ENCODE measurements at places on chromosomes 2 and 18.
A peak's percentile ranks its signal among the peaks of the same experiment; 100 is the strongest.

GRCh38 chr2:88321449-88322248, 130.8 kb downstream of the FOXI3 start:
- DNase-seq: no peak

DNA sequence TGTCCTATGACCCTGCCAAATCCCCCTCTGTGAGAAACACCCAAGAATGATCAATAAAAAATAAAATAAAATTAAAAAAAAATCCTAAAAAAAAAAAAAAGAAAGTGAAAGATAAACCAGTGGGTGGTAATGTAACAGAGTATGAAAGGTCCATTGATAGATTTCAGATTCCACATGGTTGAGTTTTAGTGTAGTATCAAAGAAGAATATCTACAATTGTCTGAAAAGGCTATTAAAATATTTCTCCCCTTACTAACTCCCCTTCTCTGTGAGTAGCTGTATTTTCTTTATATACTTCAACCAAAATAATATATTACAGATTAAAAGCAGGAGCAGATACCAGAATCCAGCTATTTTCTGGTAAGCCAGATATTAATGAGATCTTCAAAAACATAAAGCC, 92.8 kb downstream of the SPRED2 start:
- DNase-seq: no peak

- DNase-seq: no peak
Measured at GRCh38 chr18:52716973-52717372, 377.0 kb downstream of the DCC start.

DNA sequence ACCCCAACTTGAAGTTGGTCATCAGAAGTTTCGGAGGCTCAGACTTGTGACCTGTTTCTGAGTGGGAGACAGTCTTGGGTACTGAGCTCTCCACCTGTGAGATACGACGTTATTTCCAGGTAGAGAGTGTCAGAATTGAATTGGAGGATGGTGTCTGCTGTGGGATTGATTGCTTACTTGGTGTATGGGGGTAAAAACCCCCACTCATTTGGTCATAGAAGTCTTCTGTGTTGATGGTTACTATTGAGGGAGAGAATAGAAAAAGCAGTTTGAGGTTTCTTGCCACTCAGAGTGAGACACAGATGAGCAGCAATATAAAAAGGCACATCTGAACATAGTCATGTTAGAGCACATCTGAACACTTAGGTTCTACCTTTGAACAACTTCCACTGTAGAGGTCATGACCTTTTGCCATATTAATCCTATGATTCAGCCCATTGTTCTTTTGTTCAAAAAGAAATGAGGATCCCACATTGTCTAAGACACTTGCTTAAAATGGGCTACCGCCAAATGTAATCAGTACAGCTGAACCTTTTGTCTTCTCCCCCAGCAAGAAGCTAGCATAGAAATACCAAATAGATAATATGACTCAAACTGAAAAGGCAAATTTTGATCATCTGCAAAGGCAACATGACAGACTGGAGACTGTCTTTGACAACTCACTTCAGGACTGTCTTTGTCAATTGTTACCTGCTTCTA, 73.3 kb downstream of the NAB1 start:
- peak; percentile 28 for DNase-seq

DNA sequence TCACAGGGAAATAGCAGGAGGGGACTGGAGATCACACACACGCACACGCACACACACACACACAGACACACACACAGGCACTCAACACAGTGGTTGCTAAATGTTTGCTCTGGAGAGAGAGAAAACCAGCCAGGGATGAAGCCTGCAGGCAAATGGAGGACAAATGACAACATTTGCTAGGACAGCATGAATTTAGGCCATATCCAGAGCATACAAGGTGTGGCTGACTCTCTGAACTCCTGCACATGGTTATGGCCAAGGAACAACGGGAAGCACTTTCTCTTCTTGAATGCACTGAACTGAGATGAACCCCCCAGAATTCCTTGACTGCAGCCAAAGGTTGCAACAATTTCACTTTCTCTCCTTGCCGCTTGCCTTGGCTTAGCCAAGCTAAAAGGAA, 230.0 kb upstream of the RASGRP3 start:
- DNase-seq: no peak

GRCh38 chr18:13895505-13896033, 19.8 kb downstream of the MC2R start:
- DNase-seq: no peak

DNA sequence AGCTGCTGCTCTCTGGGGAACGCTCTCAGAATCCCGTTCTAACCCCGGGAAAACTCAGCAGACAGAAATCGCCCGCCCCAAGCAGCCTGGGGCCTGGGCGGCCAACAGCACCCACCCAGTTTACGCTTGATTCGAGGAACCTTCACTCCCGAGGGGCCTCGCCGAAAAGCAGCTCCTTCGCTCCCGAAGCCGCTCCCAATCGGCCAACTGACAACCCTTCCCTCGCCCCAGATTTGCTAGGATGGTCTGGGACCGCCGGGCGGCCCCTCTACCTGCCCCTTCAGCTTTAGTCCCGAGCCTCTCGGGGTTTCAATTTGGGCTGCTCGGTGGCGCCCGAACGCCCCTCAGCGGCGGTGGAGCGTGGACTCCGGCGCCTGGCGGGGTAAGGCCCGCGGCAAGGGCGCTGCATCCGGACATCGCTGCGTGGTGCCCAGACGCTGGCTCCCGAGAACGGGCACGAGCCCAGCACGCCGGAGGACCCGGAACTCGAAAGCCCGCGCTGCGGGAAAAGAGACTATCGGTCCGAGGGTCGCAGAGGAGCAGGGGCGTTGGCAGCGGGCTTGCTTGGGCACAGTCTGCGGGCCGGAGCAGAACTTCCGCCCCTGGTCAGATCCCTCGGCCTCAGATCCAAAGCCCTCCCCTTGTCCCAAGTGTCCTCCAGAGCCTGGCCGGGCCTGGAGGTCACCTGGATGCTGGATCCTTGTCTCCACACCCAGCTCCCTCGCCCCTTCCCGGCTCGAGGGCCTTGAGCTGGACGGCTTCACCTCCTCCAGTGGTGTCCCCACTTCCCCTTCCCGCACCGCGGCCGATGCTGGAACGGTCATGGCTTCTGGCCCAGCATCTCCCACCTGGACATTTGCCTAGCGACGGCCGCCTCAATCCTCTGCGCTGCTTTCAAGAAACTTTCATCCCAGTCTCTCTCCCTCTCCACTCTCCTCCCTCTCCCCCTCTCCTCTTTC, 3.0 kb upstream of the OTX1 start:
- no peak for DNase-seq

DNA sequence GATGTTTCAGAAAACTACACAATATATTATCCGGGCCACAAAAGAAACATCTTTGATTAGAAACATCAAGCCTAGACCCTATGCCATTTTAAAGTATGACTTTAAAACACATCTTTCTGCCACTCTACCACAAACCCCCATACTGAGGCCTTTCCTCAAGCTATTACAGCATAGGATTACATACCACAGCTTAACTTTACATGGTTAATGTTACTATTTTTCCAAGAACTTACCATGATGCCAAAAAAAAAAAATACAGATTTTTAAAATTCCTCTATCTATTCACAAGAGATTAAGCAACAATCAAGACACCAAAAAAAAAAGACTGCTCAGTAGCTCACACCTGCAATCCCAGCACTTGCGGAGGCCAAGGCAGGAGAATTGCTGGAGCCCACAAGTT, 9.0 kb downstream of the NCKAP1 start:
- DNase-seq: no peak

GRCh38 chr2:75076088-75076487, 117.6 kb downstream of the POLE4 start:
- no peak for DNase-seq

- no peak for DNase-seq
Measured at GRCh38 chr2:44801289-44801840, 140.1 kb upstream of the SIX3 start.

DNA sequence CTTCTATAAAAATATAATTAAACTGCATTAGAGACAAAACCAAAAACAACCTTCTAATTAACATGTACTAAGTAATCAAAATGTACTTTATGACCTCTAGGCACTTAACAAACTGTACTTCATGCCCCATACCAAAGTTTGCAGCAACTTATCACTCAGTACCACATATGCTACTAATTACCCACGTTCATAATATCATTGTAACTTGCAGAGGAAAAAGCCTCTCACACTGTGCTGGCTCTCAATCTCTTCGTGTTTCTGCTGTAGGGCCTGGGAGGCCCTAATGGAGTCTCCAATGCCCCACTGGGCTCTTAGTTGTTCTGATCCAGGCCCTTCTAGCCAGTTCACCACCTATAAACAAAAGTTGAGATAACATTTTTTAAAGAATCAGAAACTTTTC, 82.1 kb upstream of the CCDC141 start:
- DNase-seq: no peak

DNA sequence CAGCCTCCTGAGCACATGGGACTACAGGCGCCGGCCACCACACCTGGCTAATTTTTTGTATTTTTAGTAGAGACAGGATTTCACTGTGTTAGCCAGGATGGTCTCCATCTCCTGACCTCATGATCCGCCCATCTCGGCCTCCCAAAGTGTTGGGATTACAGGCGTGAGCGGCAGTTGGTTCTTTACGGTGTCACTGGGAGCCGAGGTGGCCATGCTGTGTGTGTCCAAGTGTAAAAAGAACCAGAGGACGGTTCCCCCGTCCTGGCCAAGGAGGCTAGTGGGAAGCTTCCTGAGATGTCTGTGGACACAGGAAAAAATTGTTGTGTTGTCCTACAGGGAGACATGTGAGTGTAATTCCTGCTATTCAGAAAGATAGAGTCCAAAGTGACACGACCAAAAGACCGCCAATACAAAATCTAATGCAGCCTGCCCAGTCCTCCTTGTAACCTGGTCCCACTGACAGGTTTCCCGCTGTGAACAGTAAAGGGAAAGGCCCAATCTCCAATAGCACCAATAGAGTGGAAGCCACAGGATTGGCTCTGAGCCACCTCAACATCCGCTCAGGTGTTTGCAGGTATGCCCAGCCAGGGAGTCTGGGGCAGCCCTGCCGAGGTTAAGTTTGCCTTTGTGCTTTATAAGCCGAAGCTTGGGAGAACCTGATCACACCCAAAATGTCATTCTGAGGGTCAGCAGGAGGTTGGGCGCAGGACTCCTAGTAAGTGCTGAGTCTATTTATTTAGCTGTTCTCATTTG, 40.6 kb downstream of the NCK2 start:
- DNase-seq: no peak

DNA sequence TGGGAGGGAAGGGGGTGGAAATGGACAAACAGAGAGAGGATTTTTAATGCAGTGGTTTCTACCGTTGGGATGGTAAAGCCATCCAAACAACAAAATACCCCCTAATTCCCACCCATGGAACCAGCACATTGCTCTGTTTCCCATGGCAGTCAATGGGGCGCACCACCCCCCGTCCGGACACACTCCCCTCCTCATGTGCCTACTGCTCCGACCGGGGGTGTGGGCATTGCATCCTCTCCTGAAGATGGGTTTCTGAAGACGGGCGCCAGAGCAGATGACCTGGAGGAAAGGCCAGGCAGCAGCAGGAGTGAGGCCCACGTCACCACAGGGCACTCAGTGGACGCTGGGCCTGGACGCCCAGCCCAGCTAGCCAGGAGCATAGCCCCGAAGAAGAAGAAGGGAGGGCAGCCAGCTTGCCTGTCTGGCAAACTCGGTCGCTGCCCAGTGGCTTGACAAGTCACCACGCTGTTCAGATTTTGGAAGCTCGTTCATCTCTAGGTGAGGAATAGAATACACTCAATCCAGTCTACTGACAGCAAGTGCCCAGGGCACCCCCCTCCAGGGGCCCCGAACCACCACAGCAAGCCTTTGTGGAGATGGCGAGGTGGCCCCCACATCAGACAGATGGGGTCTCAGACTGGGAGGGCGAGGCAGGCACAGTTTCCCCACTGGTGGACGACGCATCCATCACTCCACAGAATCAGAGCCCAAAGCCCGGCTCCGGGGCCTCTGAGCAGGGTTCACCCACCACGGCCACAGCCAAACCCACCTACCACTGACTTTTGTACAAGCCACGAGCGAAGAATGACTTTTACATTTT, 296.2 kb upstream of the SALL3 start:
- DNase-seq: no peak

GRCh38 chr18:3713166-3713565, 263.2 kb downstream of the TGIF1 start:
- no peak for DNase-seq

DNA sequence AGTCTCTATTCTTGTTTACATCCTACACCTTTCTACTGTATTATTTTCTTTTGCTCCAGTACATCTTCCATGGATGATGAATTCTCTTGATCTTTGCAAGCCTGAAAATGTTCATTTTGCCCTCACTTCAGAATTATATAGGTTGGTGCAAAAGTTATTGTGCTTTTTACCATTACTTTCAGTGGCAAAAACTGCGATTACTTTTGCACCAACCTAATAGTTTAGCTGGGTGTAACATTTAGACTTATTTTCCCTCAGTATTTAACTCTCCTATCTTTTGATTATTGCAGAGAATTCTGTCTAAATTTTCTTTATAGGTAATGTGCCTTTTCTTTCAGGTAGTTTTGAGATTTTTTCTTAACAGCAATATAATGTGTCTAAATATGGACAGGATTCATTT, 81.8 kb downstream of the SS18 start:
- no peak for DNase-seq

GRCh38 chr2:173999272-173999671, 34.1 kb upstream of the SP3 start:
- no peak for DNase-seq

DNA sequence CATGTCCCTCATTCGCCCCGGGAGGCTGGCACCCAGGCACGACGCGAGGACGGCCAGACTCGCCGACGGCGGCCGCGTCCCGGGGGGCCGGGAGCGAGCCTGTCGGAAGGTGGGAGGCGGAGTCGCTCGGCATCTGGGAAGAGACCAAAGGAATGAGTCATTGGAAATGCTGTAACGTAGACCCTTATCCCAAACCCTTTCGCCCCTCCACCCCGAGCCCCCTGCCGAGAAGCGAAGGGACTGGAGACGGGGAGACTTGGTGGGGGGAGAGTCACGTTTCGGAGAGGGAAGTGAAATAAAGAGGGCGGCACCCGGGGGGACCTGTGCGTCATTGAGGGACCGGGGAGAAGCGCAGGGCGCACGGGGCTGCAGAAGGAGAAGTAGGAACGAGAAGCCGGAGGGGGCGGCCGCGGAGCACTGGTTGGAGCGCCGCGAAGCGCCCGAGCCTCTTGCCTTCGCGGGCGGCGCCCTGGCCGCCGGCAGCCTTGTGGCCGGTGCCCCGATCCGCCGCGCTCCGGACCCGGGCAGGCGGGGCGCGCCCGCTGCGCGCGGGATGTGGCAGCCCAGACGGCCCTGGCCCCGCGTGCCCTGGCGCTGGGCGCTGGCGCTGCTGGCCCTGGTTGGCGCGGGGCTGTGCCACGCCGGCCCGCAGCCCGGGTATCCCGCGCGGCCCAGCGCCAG, at the start of gene EMILIN2:
Gene EMILIN2 (plus strand): TSS at position 371 of the 681 bp plus-strand sequence. CDS start 183 bp downstream, at position 554.
- DNase-seq: peak; percentile 30

DNA sequence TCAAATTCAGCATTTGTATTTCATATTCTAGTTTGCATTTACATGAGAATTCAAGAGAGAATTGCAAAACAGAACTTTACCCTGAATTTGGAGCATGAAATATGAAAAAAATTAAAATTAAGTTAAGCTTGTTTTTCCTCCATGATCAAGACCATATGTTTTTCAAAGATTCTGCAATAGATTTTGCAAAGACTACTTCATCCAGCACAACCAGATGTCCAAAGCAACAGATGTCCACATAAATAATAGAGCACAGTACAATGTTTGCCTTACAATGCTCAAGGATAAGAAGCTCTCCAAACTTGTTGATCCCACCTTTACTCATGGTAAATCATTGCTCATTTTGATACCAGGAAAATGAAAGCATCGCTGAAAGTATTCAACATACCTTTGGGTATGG, 25.6 kb downstream of the FAP start:
- no peak for DNase-seq

GRCh38 chr2:30514134-30514847, 67.2 kb downstream of the LCLAT1 start:
- no peak for DNase-seq
